Activated CD4-positive, alpha-beta T cell treated with anti-CD3 and anti-CD28 coated beads, Interleukin-2, amount 10 ng/mL, durations not matched to agents 7 days and 5 days (primary cell): ENCODE measurements at places on chromosomes 6 and 20. TPM values are rescaled to one million over a fixed set of nuclear protein-coding genes. Genes with fewer than 3 reads are reported as not detected.

- no peaks in the 10 kb centered on the region for H3K36me3 ChIP-seq
- no peak for DNase-seq
- H3K27me3 ChIP-seq: no peaks in the 10 kb centered on the region
- no peaks in the 10 kb centered on the region for H3K4me1 ChIP-seq
- H3K27ac ChIP-seq: no peak overlapping the region
- no peak overlapping the region for H3K4me3 ChIP-seq
These were observed 468.0 kb downstream of the EPM2A start for GRCh38 chr6:145267076-145267867.

GRCh38 chr6:98583506-98583905 is 250.9 kb upstream of the POU3F2 start:
- H3K36me3 ChIP-seq: no peaks in the 10 kb centered on the region
- H3K4me3 ChIP-seq: no peak overlapping the region
- DNase-seq: no peak
- H3K4me1 ChIP-seq: no peaks in the 10 kb centered on the region
- H3K27me3 ChIP-seq: no peaks in the 10 kb centered on the region
- H3K27ac ChIP-seq: no peak overlapping the region

DNA sequence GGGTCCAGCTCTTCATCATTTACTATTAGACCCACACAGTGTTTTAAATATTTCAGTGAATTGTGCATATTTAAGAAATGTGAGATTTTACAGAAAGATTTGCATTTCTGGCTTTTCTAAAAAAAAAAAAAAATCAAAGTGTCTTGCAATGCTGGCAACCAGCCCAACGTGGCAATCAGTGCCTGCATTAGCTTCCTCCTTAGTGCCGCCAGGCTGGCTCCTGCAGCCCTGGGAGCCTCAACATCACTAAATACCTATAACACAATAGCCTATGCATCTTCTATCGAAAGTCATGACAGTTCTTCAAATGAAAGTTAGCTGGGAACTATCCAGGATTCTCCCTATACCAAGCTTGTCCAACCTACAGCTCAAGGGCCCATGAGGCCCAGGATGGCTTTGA is 9.4 kb upstream of the CD93 start:
- no peak overlapping the region for H3K4me3 ChIP-seq
- no peaks in the 10 kb centered on the region for H3K4me1 ChIP-seq
- no peaks in the 10 kb centered on the region for H3K36me3 ChIP-seq
- DNase-seq: no peak
- H3K27ac ChIP-seq: no peak overlapping the region
- H3K27me3 ChIP-seq: peaks cover 5% of the 10 kb centered on the region

DNA sequence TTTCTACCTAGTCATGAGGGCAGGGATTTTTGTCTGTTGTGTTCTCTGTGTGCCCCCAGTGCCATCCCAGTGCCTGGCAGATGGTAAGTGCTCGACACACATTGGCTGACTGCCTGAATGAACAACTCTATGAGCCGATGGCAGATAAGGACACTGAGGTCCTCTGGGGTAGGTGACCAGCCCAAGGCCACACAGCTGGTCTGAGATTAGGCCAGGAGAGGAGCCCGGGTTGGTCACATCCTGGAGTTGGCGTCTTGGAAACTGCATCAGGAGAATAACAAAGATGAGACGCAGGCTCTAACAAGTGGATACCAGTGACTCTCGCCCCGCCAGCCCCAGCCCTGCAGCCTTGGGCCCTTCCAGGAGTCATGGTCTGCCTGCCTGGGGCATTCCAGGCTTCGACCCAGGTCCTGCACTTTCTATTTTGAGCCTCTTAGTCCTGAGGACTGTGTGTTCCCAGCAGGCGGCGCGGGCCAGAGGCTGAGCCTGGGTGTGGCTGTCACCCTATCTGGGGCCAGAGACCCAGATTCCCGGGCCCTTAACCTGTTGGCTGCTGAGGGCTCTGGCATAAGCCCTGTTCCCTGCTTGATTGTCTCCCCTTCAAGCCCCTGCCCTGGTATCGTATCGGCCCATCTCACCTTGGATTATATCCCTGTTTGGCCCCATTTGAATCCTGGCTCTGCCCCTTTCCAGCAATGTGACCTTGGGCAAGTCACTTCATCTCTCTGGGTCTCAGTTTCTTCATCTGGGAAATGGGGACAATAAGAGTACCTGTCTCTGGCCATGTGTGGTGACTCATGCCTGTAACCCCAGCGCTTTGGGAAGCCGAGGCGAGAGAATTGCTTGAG is 88.3 kb downstream of the CEBPB start:
- no peaks in the 10 kb centered on the region for H3K36me3 ChIP-seq
- no peak overlapping the region for H3K4me3 ChIP-seq
- DNase-seq: no peak
- H3K27me3 ChIP-seq: peaks cover 7% of the 10 kb centered on the region
- H3K27ac ChIP-seq: no peak overlapping the region
- peaks cover 8% of the 10 kb centered on the region for H3K4me1 ChIP-seq

GRCh38 chr6:88380083-88380482 is 213.9 kb upstream of the CNR1 start:
- H3K27me3 ChIP-seq: no peaks in the 10 kb centered on the region
- no peak for DNase-seq
- H3K36me3 ChIP-seq: no peaks in the 10 kb centered on the region
- H3K4me3 ChIP-seq: no peak overlapping the region
- H3K27ac ChIP-seq: no peak overlapping the region

DNA sequence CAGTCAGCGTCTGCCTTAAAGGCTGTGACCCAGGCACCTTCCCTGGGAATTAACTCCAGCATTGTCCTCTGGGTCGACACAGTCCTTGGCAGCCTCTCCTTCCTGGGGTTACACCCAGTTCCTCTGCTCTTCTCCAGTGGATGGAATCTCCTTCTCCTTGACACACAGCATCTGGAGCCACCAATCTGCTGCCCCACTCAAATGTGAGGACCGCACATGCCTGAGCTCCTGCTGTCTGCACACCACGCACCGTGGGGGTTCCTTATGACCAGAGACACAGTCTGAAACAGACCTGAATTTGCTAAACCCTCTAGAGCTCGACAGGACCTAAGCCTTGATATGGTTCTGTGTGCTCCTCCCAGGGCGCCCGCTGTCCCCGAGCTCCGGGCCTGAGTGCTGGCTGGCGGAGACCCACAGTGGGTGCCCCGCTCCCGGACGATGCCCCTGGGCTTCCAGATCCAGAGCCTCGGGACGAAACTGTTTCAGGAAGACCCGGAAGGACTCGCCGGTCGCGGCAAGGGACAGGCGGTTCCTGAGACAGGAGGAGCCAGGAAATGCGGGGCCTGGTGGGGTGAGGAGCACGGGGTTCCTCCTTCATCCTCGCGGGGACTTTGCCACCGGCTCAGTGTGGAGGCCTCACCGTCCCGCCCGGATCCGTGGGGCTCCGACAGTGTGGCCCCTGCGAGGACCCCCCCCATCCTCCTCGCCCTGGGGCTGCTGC is 2.5 kb upstream of the RAET1G start:
- peaks cover 24% of the 10 kb centered on the region for H3K4me1 ChIP-seq
- H3K27me3 ChIP-seq: peaks cover 87% of the 10 kb centered on the region
- no peak for DNase-seq
- H3K27ac ChIP-seq: no peak overlapping the region

DNA sequence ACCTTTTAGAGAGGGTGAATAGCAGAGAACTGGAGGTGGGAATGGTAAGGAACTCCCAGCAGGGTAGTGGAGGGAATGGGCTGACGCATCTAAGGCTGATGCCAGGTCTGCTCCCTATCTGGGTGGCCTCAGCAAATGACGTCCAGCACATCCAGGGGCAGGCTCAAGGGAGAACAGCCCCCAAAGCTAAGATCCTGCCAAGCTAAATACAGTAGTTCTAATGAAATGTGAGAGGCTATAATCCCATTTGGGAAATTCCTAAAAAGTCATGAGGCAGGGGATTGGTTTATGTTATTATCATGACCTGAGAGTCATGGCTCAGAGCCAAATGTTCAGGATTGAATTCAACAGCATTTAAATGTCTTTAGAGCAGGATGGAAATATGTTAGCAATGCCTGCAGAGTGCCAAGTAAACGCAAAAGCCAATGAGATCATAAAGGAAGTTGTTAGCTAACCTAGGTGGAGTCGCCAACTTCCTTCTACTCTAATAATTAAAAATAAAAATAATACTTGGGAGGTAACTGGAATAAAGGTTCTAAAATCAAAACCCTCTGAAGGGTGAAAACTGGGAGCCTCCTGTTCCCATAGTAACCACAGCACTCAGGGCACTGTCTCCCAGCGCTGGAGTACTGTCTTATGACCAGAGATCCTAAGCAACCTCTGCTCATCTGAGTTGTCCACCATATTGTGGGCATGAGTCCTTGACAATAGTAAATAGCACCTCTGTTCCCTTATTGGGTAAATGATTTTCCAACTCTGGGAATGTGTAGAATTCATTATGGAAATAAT is 34.8 kb downstream of the IYD start:
- H3K27me3 ChIP-seq: peaks cover 2% of the 10 kb centered on the region
- H3K4me3 ChIP-seq: no peak overlapping the region
- no peaks in the 10 kb centered on the region for H3K4me1 ChIP-seq

GRCh38 chr6:52149949-52150348 is 36.2 kb upstream of the IL17A start:
- H3K4me3 ChIP-seq: no peak overlapping the region
- no peak overlapping the region for H3K27ac ChIP-seq
- no peaks in the 10 kb centered on the region for H3K36me3 ChIP-seq
- DNase-seq: no peak
- peaks cover 11% of the 10 kb centered on the region for H3K27me3 ChIP-seq

DNA sequence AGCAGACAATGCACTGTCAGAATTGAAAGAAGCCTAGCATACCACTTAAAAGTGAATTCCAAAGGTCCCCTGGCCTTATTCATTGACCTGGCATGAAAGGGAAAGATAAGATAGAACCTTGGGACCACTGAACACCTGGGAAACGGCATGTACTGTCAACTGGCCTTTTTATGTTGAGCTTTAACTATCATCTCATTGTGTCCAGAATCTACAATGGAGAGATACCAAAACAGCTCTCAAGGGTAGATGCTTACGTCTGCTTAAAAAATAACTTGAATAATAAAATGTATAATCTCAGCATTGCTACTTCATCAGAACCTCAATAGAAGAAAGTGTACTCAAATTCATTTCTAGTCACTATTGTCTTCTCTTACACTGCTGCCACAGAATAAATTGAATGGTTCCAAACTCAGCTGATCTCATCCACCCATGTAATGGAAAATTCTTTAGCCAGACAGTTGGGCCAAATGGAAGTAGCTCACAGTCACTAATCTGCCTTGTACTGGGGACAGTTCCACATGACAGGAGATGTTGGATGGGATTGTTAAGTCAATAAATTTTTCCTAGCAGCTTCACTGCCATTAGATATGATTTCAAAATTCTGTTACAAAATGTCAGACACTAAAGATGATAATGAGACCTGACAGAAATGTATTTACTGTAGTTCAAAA is 93.8 kb downstream of the MLIP start:
- no peak overlapping the region for H3K4me3 ChIP-seq
- peaks cover 2% of the 10 kb centered on the region for H3K36me3 ChIP-seq
- H3K27ac ChIP-seq: no peak overlapping the region
- DNase-seq: no peak
- no peaks in the 10 kb centered on the region for H3K4me1 ChIP-seq

GRCh38 chr6:49570474-49571079 is 20.1 kb downstream of the C6orf141 start:
- no peak for DNase-seq
- H3K27me3 ChIP-seq: peaks cover 3% of the 10 kb centered on the region
- no peaks in the 10 kb centered on the region for H3K36me3 ChIP-seq
- H3K4me1 ChIP-seq: no peaks in the 10 kb centered on the region

DNA sequence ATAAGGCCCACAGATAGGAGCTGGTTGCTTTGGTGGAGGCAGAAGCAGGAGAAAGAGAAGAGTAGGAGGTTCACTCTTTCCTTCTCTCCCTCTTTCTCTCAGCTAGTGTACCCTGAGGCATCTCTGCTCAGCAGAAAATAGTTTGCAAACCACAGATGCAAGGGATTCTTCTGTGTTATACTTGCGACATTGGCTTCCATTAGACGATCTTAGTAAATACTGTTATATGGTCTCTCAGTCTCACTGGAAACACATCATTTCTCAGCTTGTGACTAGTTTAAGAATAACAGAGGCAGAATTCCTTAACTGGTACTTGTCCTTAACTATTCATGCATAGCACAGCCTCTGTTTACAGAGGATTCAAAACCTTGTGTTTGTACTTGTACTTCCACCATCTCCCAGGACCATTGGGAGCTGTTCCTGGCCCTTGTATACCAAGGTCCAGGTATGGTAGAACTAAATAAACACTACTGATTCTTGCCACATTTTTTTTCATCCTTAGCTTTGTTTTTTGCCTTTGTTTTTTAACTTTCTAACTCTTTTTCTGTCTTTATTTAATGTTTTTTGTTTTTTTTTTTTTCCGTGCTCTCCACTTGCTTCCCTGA is 218.2 kb downstream of the OTOR start:
- H3K36me3 ChIP-seq: no peaks in the 10 kb centered on the region
- no peak for DNase-seq
- H3K27ac ChIP-seq: no peak overlapping the region
- H3K4me1 ChIP-seq: no peaks in the 10 kb centered on the region
- no peaks in the 10 kb centered on the region for H3K27me3 ChIP-seq

DNA sequence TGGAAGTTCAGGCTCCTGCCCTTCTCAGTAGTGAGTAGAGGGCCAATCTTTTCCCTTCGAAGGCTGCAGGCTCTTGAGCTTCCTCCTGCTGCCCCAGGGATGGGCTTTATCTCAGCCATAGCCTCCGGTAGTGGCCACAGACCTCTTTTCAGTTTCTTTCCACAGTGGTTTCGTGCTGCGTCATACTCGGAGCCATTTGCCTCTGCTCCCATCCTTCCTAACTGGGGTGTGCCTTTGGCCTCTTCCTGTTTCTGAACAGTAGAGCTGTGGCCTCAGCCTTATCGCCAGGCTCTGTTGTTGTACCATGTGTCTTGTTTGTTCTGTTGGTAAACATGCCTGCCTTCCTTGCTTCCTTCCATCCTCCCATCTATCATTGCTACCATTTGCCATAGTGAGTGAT is 54.1 kb downstream of the TULP4 start:
- no peak overlapping the region for H3K27ac ChIP-seq
- peaks cover 7% of the 10 kb centered on the region for H3K4me1 ChIP-seq
- no peak overlapping the region for H3K4me3 ChIP-seq
- H3K36me3 ChIP-seq: no peaks in the 10 kb centered on the region
- DNase-seq: no peak
- H3K27me3 ChIP-seq: no peaks in the 10 kb centered on the region

TOP1 gene
- total RNA-seq: 76.9 TPM

SEL1L2 gene
- total RNA-seq: not detected

LY6G5B gene
- 27.4 TPM for total RNA-seq

POFUT1 gene
- 26.5 TPM for total RNA-seq

MOCS1 gene
- 1.7 TPM for total RNA-seq

PTPRA gene
- 66.4 TPM for total RNA-seq

FKBP1C gene
- total RNA-seq: 0.67 TPM

CD93 gene
- total RNA-seq: 1.8 TPM

HINT3 gene
- total RNA-seq: 8.3 TPM

MYL9 gene
- total RNA-seq: 0.25 TPM
